Vein endothelial cell (primary cell): ENCODE measurements at places on chromosomes 3 and 15. TPM values are rescaled to one million over a fixed set of nuclear protein-coding genes. Genes with fewer than 3 reads are reported as not detected.

Gene CCDC33
- total RNA-seq: not detected in 2 replicates

Gene LRRIQ4
- under 0.01 and 0.19 TPM in 2 replicates for total RNA-seq

Gene ATP10A
- total RNA-seq: 0.19 TPM in 1 of 2 replicates, not detected in the other

Gene SLC6A1
- total RNA-seq: not detected in 2 replicates

Gene SCG3
- total RNA-seq: 0.10 TPM in 1 of 2 replicates, not detected in the other

Gene SPATA12
- 0.33 and 0.48 TPM in 2 replicates for total RNA-seq

Gene CILP
- not detected in 2 replicates for total RNA-seq

Gene GATM
- total RNA-seq: 0.65 and 1.2 TPM in 2 replicates

Gene EIF1B
- 19.6 and 20.1 TPM in 2 replicates for total RNA-seq

Gene CCDC13
- total RNA-seq: 0.76 TPM in 1 of 2 replicates, not detected in the other

Gene WNT5A
- total RNA-seq: 2.3 and 3.0 TPM in 2 replicates

Gene ACOX2
- total RNA-seq: 2.0 and 2.6 TPM in 2 replicates

Gene TRPM1
- total RNA-seq: 0.38 and 1.3 TPM in 2 replicates

Gene GOLGA8Q
- total RNA-seq: 0.33 and 0.48 TPM in 2 replicates

Gene ITPR1
- 22.5 and 24.2 TPM in 2 replicates for total RNA-seq

Gene CPN2
- total RNA-seq: not detected in 2 replicates

Gene ZDHHC23
- total RNA-seq: 4.2 and 6.3 TPM in 2 replicates

Gene ASB7
- total RNA-seq: 18.0 and 21.8 TPM in 2 replicates

Gene CLSTN2
- total RNA-seq: under 0.01 and 0.65 TPM in 2 replicates

Gene MKRN2OS
- total RNA-seq: not detected in 2 replicates

Gene VWA5B2
- under 0.01 and 0.10 TPM in 2 replicates for total RNA-seq

Gene EXD1
- not detected in 2 replicates for total RNA-seq

Gene ATP8B4
- 0.29 and 0.33 TPM in 2 replicates for total RNA-seq

Gene PLSCR2
- total RNA-seq: not detected in 2 replicates

Gene RPSA
- total RNA-seq: 1,084 and 1,090 TPM in 2 replicates

Gene LEKR1
- 0.33 and 0.48 TPM in 2 replicates for total RNA-seq

Gene KATNBL1
- total RNA-seq: 42.8 and 61.0 TPM in 2 replicates
